ENCODE measurements at places on chromosomes 6 and 20.

GRCh38 chr20:8967641-8968245, 101.1 kb upstream of the PLCB4 start:
- DNase-seq: no peak

- DNase-seq: no peak
These were observed 62.7 kb downstream of the EDN3 start for GRCh38 chr20:59363101-59363500.

DNA sequence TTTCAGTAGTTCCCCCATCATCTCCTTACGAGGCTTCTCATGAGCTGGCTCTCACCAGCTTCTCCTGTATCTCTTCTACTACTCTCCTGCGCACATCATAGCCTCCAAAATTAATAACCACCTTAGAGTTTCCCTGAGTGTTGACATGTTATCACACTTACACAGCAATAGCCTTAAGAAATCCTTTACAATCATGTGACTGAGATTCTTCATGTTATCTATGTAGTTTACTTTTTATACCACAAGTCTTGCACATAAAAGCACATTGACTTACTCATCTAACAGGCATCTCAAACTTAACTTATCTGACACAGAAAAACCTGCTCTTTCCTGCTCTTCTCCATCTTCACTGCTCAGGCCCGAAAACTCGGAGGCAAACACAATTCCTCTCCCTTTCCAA, 103.7 kb upstream of the TAB2 start:
- DNase-seq: no peak

- DNase-seq: peak; percentile 6
These were observed 164.9 kb upstream of the SASH1 start for GRCh38 chr6:148177589-148178233.

- DNase-seq: no peak
These were observed 303 bp downstream of the MBOAT1 start for GRCh38 chr6:20211941-20212391.

- no peak for DNase-seq
These were observed 312.6 kb downstream of the C6orf118 start for GRCh38 chr6:164996838-164997237.

- DNase-seq: no peak
These were observed 5.8 kb upstream of the ADAM33 start for GRCh38 chr20:3687655-3688054.

GRCh38 chr6:68973066-68973465, 338.0 kb downstream of the ADGRB3 start:
- DNase-seq: no peak

- no peak for DNase-seq
These were observed 63.9 kb upstream of the MOCS1 start for GRCh38 chr6:39998126-39998525.

- DNase-seq: no peak
These were observed 20.9 kb upstream of the GATA5 start for GRCh38 chr20:62496568-62497218.

DNA sequence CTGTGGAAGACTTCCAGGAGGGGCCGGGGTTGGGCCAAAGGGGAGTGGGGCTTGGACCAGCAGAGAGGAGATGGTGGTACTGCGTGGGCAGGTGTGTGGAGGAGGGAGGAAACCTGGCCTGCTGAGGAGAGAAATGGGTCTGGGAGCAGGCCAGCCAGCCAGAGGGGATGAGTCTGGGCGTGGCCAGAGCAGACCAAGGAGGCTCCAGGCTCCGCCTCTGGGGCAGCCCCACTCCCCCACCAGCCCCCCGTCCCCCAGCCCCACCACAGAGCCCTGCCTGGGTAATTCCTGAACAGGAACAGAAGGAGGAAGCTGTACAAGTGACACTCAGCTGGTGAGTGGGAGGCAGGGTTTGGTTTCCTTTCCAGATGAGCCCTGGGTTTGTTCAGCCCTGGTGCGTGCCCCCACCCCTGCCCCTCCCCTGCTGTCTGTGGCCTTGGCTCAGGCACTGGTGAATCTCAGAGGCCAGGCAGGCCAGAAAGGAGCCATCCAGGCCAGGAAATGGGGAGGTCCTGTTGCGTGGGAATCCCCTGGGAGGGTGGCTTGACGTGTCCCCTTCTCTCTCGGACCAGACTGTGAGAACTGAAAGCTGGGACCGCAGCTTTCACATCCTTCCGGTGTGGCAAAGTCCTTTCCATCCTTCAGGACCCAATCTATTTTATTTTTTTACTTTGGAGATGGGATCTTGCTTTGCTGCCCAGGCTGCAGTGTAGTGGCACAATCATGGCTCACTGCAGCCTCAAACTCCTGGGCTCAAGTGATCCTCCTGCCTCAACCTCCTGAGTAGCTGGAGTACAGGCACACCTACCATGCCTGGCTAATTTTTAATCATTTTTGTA, 9.4 kb upstream of the SRC start:
- peak; percentile 34 for DNase-seq

DNA sequence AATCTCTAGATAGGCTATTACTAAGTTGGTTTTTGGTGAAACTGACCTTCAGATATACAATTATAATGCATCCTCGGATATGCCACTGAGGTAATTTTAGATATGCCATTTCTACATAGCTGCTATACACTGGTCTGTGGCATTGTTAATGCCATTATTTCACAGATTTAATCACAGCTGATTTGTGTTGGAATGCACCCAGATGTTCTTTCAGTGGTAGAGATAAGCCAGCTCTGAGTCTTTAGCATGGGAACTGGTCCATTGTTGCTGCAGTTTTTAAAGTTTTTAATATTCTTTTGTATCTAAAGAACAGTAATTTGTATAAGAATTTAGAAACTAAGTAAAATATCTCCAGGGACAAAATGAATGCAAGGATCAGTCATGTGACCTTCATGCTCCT, 6.8 kb downstream of the TMX4 start:
- DNase-seq: no peak

DNA sequence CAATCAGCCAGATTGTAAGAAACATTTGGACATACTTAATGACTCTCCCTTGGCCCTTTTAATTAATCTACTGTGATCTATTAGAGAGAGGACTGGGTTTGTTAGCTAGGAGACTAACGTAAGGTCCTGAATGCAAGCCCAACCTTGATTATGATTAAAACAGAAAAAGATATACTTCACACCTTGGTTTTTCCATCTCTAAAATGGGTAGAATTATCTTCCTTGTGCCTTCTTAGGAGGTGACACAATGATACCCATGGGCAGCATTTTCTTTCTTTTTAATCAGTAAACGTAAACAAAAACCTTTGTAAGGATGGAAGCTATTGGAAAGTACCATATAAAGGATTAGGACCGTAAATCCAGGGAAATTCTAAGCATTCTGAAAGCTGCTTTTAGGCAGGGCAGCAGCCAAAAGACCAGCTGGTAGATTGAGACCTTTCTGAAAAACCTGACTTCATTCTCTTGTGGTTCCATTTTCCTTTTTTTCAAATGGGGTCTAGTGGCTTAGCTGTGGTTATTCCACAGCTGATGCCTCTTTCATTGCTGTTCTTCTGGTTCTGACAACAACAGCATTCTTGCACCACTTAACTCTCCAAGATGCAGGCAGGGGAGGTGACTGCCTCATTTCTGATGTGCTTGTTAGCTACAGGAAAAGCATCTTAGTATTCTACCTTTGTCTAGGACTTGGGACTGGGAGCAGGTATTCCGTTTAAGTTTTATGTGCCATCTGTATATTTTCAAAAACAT, 27.4 kb downstream of the RREB1 start:
- DNase-seq: no peak

DNA sequence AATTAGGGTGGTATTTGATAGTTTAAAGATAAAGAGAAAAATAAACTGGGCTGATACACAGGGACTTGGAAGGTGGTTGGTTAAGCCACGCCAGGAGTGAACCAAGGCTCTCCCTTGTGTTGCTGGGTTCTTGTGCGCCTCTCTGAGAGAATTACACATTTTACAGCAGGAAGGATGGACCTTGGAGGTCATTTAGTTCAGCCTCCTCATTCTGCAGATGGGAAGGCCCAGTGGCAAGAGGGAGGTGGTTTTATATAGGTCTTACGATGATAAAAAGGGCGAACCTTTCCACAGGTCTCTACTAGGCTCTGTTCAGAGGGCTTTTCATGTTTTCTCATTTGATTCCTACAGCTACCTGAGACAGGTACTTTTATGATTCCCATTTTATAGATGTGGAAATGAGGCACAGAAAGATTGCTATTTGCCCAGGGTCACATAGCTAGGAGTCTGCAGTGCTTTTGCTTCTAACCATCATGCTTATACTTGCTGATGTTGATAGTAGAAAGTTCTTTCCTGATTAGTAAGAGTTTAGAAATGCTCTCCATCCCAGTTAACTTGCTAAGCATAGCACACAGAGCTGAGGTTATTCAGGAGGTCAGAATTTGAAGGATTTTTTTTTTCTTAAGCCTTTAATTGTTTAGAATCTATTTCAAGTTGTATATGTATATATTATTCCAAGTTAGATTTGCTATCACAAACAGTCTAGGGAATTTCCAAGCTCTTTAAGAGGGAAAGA, 12.8 kb downstream of the HIVEP1 start:
- DNase-seq: no peak

DNA sequence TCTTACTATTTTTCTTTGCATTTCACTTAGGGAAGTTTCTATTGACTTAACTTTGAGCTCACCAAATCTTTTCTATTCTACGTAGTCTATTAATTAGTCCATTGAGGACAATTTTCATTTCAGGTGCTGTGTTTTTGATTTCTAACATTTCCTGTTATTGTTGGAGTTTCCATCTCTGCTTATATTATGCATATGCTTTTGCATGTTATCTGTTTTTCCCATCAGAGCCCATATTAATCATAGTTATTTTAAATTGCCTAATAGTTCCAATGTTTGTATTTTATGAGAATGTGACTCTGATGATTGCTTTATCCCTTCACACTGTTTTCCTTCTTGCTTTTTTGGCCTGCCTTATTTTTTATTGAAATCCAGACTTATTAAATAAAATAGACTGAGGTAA, 414.5 kb upstream of the OPRM1 start:
- no peak for DNase-seq

GRCh38 chr6:93644611-93645010, 225.3 kb upstream of the EPHA7 start:
- DNase-seq: no peak

DNA sequence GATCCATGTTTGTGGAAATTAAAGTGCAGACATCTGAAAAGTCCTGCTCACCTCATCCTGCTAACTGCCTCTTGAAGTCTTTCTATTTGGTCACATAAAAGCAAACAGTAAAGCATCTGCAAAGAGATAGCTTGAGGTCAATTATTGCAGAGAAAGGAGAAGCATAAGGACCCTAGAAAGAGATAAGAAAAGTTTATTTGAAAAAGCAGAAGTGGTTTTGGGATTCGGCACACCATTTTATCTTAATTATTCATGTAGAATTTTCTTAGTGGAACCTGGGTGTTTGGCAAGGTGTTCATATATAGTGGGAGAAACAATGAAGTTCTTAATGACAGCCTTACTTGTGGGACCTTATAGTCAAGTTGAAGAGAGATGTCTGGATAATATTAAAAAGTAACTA, 280.8 kb downstream of the CENPW start:
- no peak for DNase-seq

- DNase-seq: no peak
These were observed 74.1 kb upstream of the RALY start for GRCh38 chr20:33919653-33920052.

DNA sequence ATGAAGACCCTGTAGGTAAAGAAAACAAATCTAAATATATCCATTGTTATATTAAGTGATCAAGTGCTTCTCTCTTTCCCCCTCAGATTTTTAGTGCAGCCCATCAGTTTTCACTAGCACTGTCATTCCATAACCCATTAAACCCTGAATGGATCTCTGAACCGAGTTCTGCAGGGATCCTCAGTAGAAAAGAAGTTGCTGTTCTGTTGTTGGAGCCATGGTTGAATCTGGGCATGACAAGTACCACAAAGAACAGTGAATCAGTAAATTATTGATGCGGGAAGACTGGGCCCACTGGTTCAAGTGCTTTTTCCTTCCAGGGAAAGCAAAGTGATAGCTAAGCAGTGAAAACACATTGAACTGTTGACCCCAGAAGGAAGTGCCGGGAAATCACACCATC, 60.4 kb downstream of the LAMP5 start:
- no peak for DNase-seq

DNA sequence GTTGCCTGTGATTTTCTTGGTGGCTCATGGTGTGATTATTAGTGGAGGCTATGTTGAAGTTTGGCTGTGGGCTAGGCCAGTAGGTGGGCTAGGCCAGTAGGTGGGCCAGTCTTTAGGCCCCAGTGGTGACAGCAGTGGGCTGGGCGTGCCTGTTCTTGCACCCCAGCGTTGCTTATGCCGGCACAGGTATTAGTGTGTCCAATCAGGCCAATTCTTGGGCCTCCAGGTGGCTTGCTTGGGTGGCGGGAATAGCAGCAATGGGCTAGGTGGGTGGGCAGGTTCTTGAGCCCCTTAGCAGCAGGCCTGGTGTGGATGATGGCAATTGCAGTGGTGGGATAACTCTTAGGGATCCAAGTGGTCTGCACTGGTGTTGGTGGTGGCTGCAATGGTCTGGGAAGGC, 22.9 kb downstream of the GJA10 start:
- DNase-seq: no peak

- no peak for DNase-seq
These were observed 7.7 kb downstream of the MMP24OS start for GRCh38 chr20:35270021-35270902.

DNA sequence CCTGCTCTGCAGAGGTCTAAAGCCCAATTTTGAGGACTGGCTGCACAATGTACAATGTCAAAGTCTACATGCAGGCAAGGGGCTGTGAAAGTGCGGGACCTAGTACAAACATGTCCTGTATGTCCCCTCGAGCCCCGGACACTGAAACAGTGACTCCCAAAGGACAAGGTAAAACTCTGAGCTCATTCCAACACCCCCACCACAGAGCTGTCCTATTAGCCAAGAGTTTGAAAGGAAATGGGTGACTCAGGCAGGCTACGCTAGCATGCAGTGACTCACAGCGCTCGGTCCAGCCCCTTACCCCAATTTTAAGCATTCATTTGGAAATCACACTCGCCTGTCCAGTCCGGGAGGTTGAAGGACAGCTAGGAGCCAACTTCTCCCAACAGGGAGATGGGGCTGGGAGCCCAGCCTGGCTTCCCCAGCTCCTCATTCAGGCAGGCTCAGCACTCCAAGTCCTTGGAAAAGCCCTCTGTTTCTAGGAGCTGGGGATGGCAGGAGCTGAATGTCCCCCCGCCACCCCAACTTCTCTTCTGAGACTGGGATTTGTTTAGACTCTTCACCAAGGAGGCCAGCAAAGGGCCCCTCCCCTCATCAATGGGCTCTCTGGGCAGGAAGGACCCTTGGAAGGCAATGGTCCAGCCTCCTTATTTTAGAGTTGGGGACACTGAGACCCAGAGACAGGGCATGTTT, 3.9 kb downstream of the SDC4 start:
- DNase-seq: no peak

GRCh38 chr20:53828682-53829254, 235.1 kb upstream of the ZNF217 start:
- DNase-seq: no peak

- DNase-seq: no peak
These were observed 219.3 kb downstream of the BCKDHB start for GRCh38 chr6:80325742-80326141.

DNA sequence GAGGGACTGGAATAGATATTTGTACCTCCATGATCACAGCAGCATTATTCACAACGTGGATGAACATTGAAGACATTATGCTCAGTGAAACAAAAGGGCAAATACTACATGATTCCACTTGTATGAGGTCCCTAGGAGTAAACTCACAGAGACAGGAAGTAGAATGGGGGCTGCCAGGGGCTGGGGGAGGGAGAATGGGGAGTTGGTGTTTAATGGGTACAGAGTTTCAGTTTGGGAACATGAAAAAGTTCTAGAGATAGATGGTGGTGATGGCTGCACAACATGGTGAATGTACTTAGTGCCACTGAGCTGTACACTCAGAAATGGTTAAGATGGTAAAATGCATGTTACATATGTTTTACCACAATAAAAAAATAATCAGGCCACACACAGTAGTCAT, 164.3 kb upstream of the RREB1 start:
- DNase-seq: no peak

GRCh38 chr6:140091895-140092294, 717.4 kb upstream of the CITED2 start:
- no peak for DNase-seq
